Foreskin fibroblast (primary cell): ENCODE measurements at places on chromosomes 6 and 20.

DNA sequence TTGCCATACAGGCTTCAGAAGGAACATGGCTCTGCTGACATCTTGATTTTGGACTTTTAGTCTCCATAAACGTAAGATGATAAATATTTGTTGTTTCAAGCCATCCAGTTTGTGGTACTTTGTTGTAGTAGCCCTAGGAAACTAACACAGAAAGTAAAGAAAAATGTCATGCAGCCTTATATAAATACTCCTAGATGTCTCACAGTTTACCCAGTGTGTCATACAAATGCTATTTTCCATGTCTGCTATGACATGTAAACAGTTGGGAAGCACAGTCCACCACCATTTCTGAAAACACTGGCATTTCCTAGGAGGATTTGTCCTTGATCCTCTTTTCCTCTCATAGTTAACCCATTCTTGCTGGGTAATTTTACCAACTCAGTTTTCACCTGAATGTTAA lies 30.6 kb upstream of the ME1 start:
- DNase-seq, result peak; percentile 39

GRCh38 chr6:54646069-54646950 lies 200.3 kb upstream of the FAM83B start:
- no peak for DNase-seq

- no peak for DNase-seq
Observed at GRCh38 chr20:58963060-58963584, 17.9 kb upstream of the NELFCD start.

DNA sequence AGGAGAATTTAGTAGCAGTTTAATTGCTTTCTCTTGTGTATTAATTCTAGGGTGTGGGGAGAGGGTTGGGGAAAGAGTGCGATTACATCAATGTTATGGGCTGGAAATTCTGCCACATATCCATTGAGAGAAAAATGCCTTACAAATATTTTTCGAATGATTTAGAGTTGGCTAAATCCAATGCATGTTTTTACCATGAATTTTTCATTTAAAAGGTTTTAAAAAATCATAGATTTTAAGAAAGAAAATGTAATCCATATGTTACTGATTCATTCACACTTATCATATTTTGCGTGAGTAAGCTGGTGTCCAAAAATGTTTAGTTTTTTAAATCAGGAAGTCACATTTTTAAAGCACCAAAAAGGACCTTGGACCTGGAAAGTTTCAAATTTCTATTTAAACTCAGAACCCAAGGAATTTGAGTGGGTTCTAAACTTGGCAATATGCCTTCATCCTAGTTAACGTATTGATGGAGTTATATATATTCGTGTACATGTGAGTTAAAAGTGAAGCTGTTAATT lies 627.4 kb upstream of the CITED2 start:
- peak; percentile 79 for DNase-seq

DNA sequence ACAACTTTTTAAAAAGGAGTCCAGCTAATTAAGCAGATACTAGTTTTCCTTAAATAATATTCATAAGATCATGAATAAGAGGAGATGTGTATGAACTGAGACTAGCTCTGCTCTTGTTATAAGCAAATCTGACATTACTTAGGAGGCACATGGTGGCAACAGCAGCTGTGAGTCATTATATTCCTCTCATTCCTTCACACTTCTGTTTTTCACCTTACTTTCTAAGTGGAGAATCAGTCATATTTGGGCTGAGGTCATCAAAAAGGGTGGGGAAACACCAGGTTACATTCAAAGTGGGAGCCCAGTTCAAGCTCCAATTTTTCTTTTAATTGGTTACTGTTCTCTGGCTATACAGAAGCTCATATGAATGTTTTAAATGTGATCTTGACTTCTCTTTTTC lies 6.0 kb upstream of the RIPPLY2 start:
- no peak for DNase-seq

DNA sequence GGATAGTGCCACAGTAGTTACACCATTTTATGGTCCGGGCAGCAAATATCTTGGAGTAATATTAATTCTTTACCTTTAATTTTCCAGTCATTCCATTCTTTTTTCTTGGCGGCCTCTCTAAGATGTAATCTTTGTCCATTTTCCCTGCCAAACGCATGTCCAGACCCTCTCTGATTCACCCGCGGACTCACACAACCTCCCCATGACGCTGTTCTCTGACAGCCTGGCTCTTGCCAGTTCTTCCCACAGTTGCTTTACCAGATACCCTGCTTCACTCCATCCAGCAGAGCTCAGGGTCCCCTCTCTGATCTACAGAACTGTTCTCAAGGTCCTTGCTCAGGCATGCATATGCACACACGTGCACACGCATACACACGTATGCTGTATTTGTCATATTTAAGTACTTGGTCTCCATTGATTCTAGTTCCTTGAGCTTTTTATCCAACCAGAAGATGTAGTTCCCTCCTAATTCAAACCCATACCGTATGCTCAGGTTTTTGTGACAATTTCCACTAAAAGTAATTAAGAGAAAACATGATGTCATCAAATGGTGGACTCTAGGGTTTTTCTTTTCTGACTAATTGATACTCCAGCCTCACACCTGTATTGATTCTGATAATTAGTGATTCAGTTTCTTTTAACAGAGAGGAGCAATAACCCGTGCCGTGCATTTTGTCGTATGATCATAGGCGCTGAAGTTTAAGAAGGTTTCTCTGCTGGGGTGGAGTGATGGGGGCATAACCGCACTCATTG lies 10.0 kb downstream of the BPHL start:
- DNase-seq, result no peak

DNA sequence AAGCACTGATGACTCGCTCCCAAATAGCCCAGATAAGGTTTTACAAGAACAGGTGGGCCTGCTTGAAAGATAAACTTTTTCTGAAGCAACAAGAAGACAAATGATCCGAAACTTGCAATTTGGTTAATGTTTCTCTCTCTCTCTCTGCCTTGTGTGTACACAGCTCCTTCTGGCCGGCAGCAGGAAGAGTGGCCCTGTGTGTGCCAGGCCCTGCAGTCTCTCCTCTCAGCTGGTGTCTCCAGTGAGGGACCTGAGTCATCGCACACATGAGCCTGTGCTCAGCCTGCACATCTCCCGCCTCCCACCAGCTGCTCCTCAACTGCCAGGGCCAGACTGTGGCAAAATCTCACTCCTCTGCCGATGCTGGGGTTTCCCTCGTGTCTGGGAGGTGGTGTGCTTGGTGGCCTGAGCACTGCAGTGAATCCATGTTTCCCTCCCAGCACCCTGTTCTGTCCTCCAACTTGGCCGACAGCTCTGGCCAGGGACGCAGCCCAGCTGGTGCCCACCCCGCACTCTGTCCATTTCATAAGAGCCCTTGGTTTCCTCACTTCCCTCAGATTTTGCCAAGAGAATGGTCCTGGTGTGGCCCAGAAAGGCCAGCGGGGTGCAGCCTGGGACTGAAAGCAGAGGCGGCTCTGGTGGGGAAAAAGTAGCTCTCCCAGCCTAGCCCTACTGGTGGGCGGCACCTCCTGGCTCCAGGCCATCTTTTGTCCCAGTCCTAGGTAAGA lies 49.4 kb downstream of the ERMARD start:
- peak; percentile 56 for DNase-seq

GRCh38 chr6:118856301-118856700 lies 37.7 kb upstream of the ASF1A start:
- no peak for DNase-seq

GRCh38 chr6:45727819-45728449 lies 287.7 kb downstream of the CLIC5 start:
- no peak for DNase-seq

DNA sequence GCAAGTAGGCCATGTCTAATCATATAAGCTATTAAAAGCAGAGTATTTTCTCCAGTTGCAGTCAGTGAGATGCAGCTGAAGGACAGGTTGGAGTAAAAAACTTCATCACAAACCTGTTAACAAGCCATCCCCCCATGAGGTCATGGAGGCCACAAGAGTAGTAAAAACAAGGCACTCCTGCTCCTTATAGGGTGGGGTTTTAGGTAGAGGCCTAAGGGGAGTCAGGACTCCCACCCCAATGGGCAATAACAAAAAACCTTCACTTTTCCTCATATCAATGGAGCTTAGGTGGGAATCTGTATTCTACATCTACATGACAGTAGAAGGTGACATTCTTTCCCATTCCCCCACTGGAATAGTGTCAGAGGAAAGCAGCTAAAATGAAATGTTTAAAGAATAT lies 428.1 kb upstream of the KHDRBS2 start:
- no peak for DNase-seq

DNA sequence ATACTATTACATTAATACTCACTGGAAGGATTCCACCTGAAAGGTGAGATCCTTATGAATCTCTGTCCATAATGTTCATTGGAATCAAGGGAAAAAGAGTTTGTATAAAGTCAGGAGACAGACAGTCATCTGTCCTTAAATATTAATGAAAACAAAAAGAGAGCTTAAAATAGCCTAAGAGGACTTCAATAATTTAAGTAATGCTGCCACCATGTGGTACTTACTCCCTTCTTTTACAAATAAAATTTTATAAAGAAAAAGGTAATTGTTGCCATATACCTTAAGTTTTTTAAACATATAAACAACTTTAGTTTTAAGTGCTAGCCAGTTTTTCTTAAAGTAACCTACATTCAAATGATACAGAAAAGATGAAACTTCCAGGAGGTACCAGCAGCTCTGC lies 5.1 kb downstream of the BLOC1S5 start:
- peak; percentile 52 for DNase-seq

DNA sequence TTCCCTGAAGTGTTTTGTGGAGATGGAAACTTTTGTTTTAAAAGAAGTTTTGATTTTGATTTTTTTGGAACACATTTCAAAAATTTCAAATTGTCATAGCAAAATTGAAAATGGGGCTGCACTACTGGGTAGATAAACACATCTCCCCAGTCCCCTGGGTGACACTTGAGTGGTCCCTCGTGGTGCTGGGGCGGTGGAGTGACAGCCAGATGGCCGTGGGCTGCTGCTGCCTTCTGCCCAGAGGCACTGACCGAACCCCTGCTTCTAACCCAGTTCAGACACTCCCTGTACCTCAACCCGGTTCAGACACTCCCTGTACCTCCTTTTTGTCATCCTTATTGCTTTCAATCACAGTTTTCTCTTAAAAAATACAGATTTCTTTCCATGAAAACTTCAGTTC lies 69.9 kb upstream of the SYNJ2 start:
- DNase-seq, result no peak

DNA sequence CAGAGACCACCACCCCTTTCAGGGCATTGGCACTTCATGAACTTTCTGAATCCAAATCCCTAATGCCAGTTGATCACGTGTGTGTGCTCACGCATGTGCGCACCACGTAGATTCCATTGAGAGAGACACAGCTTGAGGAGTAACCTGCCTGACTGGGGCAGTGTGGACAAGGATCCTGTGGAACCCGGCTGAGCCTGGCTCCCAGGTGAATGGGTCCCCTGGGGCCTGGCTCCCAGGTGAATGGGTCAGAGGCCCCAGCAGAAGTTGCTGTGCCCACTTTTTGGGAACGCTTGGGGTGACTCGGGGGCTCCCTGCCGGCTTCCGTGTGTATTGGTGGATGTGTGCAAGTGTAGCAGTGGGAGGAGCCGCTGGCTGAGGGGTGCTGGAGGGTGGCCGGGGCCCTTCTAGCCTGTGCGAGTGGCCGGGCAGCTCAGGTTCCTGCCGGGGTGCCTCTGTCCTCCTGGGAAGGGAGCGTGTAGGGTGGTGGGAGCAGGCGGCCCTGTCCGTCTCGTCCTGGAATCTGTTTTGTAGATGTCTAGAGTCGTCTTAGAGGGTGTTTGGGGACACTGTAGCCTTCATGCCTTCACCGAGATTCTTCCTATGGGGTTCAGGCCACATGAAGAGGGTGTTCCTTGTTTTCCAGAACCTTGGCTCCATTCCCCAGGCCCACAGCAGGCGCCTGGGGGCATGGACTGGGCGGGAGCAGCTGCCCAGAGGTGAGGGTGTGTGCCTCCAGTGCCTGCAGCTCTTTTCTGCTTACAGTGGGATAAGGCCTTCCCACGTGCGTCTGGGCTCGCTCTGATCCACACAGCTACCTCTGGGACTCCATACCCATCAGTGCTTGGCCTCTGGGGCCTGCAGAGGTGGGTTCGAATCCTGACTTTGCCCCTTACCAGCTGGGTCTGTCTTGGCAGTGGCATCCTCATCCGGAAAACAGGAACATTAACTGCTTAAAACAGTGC lies 3.2 kb downstream of the RBM38 start:
- DNase-seq, result no peak

DNA sequence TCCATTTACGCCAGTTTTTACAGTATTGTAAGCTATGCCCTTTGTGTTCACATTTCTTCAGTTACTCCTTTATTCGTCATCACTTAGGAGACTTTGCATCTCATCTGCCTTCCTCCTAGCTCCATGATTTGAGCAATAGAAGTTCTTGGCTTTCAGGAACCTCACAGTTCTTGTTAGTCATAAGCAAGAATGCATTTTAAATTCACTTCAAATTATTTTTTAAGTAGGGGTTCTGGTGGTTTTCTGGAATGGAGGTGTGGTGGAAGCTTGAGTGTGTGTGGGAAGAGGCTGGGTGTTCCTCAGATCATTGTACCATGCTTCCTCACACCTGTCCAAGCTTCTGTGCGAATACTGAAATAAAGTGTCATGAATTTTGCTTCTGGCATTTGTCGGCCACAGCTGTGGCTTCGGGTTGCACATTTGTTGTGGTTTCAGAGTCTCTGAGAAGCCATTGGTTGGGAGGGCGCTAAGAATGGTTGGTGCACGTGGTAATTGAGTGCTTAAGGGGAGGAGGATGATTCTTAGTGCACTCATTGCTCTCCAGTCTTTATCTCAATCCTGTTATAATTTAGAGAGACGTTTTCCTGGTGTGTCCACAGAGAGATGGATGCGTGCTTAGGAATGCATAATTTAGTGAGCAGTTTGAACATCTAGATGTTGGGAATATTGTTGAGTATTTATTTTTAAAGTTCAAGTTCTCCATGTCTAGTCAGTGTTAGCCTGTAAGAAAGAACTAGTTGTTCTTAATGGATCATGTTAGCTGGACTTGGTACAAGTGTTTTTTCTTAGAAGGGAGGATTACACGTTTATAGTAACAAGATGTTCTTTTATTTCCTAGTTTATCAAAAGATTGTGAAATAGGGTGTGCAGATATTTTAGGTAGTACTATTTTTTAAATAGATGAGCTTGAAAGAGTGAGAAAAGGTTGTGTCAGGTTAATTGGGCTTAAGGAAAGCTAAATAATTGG lies 31.9 kb downstream of the FOXO3 start:
- peak; percentile 77 for DNase-seq

DNA sequence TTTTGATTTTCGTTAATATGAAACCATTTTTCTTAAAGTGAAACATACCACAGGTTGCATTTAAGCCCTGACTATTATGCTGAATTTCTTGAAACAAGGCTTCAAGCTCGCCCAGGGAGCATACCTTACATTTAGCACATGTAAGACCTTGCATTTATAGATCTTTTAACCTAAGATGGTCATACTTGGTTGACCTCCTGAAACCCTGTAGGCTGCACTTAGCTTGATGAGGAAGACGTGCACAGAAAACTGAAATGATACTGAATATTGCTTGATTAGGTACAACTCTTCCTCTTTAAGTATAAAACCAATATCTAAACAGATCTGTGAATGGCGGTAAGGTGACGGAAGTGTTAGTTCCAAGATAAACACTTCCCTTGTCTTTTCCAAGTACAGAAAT lies 82.2 kb downstream of the CTNNBL1 start:
- no peak for DNase-seq
